A549 treated with CORT108297 at 1 μM for 4 hours (cell line): ENCODE measurements at places on chromosomes 16 and 17. TPM values are rescaled to one million over a fixed set of nuclear protein-coding genes. Genes with fewer than 3 reads are reported as not detected.

The PHF23 gene
- 82.4 to 100 TPM (median 91.5 TPM) in 5 replicates for total RNA-seq

The TMEM100 gene
- not detected in 5 replicates for total RNA-seq

The ZPBP2 gene
- not detected in 5 replicates for total RNA-seq

The CACNG4 gene
- 8.8 to 13.9 TPM (median 11.8 TPM) in 5 replicates for total RNA-seq

The NPW gene
- 0.87 to 1.3 TPM (median 1.1 TPM) in 5 replicates for total RNA-seq
